Activated naive CD8-positive, alpha-beta T cell treated with anti-CD3 and anti-CD28 coated beads, Interleukin-2, amount 10 ng/mL, durations not matched to agents 7 days and 5 days (primary cell): ENCODE measurements at places on chromosomes 3 and 15. TPM values are rescaled to one million over a fixed set of nuclear protein-coding genes. Genes with fewer than 3 reads are reported as not detected.

GRCh38 chr3:27423463-27423862 lies 54.3 kb upstream of the NEK10 start:
- no peak for DNase-seq
- no peak overlapping the region for H3K27ac ChIP-seq
- H3K4me1 ChIP-seq = peaks cover 2% of the 10 kb centered on the region
- no peak overlapping the region for H3K4me3 ChIP-seq

- H3K27ac ChIP-seq = no peak overlapping the region
- peaks cover 7% of the 10 kb centered on the region for H3K36me3 ChIP-seq
- no peak for DNase-seq
- peak overlapping the region; percentile 37 for H3K4me3 ChIP-seq
Measured at GRCh38 chr3:15327941-15328340, 4.4 kb downstream of the SH3BP5 start.

DNA sequence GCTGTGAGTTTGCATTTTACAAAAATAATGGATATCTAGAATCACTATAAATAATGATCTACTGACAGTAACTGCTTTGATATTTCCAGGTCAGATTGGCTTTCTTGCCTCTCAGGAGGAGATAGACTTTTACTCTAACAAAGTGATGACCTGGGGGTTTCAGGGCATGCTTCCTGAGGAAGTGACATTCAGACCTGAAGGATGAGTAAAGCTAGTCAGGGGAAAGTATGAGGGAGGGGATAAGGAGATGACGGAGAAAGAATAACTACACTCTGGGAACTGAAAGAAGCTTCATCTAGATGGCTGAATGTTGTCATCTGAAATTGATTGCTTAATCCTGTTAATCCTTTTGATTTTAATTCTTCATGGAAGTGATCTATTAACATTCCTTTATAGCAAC lies 32.2 kb downstream of the ARMC8 start:
- H3K27me3 ChIP-seq = no peaks in the 10 kb centered on the region
- H3K4me3 ChIP-seq = no peak overlapping the region
- peaks cover 30% of the 10 kb centered on the region for H3K36me3 ChIP-seq
- H3K27ac ChIP-seq = no peak overlapping the region
- H3K4me1 ChIP-seq = peaks cover 23% of the 10 kb centered on the region
- DNase-seq = no peak

DNA sequence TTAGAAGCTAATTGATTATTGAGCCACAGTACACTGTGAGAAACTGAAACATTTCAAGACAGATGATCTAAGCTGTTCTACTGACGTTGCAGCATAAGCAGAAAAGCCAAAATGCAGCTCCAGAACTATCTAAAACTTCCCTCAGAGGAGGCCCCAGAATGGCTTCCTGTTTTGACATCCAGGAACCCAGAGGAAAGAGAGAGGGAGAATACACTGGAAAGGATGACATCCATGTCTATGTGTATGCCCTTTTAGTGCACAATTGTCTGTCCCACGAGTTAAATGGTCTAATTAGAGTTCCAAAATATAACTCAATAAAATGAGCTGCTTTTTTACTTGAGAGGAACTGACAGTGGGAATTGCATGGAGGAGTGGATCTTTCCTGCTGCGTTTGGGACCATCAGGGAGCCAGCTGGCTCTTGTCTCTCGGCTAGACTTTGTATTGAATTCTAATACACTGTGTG lies 688.1 kb downstream of the ZNF385D start:
- no peaks in the 10 kb centered on the region for H3K4me1 ChIP-seq
- H3K27ac ChIP-seq = no peak overlapping the region
- H3K4me3 ChIP-seq = no peak overlapping the region
- no peaks in the 10 kb centered on the region for H3K36me3 ChIP-seq

GRCh38 chr3:14273901-14274611 lies 95.4 kb downstream of the LSM3 start:
- H3K4me1 ChIP-seq = no peaks in the 10 kb centered on the region
- no peak overlapping the region for H3K27ac ChIP-seq
- no peak overlapping the region for H3K4me3 ChIP-seq
- no peak for DNase-seq
- peaks cover 15% of the 10 kb centered on the region for H3K27me3 ChIP-seq
- H3K36me3 ChIP-seq = no peaks in the 10 kb centered on the region

DNA sequence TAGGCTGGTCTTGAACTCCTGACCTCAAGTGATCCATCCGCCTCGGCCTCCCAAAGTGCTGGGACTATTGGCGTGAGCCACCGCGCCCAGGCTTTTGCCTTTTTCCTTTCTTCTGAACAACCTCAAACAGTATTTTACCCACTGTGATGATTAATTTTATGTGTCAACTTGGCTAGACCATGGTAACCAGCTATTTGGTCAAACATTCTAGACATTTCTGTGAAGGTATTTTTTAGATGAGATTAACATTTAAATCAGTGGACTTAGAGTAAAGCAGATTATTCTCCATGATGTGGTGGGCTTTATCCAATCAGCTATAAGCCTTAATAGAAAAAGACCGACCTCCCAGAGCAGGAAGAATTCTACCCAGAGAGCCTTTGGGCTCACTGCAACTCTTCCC lies 6.0 kb downstream of the SPATA12 start:
- peaks cover 10% of the 10 kb centered on the region for H3K27me3 ChIP-seq
- H3K4me3 ChIP-seq = no peak overlapping the region
- H3K4me1 ChIP-seq = peaks cover 14% of the 10 kb centered on the region
- DNase-seq = no peak

Gene DNASE1L3
- not detected for total RNA-seq

Gene GUCA1C
- total RNA-seq = not detected
